ENCODE measurements at places on chromosomes 12 and 14.

DNA sequence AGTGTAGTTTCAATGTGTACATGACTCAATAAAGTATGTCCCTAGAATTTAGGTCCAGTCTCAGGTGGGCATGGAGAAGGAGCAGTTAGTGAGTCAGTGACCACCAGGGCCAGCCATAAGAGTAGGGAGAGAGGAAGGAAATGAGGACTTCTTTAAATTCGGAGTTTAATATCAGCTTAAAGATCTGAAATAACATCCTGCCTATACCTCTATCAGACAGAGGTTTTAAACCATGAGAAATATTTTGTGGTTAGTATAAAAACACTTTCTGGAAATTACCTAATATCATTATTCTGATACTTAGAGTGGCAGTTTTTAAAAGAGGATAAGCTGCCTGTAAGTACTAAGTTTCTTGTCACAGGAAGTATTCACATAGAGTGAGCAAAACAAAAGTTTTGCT lies 61.7 kb upstream of the ST8SIA1 start:
- no peak for DNase-seq

DNA sequence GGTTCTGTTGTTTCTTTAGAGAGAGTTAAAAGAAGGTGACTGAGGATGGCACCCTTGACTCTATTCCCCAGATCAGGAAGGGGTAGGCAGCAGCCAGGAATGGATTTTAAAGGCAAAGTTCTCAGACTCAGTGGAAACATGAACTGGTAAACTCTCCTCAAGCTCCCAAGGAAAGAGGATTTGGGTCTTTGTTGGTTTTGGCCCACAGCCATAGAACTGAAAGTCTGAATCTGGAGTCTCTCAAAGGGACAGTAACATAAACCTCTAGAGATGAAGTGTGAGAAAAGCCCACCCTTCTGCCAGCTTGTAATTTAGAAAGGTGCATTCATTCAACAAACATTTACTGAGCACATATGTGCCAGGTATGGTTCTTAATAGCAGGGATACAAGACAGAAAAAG lies 28.6 kb upstream of the BLTP3B start:
- DNase-seq = no peak

DNA sequence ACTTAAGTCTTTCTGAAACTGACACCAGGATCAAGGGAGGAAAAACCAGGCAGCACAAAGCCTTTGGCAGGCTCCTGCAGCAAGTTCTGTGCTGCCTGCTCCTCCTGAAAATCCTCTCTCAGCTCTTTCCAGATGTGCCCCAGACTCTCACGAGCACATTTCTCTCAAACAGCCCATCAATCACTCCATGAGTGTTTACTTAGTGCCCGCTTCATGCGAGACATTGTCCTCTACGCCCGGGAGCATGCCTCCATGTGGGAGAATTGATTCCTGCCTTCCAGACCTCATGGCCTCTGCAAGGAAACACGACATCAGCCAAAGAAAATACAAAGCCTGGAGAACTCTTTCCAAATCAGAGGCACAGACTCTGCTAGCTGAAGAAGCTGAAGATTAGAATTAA lies 46.5 kb upstream of the TSPAN11 start:
- DNase-seq = peak; percentile 14

DNA sequence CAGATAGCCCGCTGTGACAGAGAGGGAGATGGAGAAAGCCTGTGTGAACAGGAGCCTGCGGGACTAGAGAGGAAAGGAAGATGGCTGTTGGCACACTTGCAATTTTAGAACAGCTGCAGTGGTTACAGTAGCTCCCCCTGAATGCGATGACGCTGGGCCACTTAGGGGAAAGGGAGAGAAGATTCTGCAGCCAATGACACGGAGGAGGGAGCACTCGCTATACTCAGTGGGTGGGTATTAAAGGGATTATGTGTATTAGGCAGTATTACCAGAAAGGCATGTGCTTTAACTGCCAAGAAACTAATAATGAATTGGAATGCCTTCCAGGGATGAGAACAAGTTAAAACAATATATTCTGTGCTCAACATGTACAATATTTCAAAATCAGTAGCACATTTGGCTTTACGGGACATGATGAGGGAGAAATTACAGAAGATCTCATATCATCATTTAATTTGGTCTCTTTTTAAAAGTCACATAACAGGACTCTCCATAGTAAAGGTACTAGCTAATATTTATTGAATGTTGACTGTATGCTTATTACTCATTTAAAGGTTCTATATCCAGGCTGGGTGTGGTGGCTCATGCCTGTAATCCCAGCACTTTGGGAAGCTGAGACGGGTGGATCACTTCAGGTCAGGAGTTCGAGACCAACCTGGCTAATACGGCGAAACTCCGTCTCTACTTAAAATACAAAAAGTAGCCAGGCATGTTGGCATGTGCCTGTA lies 35.9 kb upstream of the FOS start:
- peak; percentile 13 for DNase-seq

GRCh38 chr14:98623788-98624415 lies 648.1 kb downstream of the BCL11B start:
- DNase-seq = no peak
